ENCODE measurements at places on chromosomes 16 and 17.

GRCh38 chr17:45270828-45271418, 9.0 kb upstream of the SPATA32 start:
- H3K27ac ChIP-seq, result no peak overlapping the region
- DNase-seq, result no peak
- H3K4me3 ChIP-seq, result no peak overlapping the region

DNA sequence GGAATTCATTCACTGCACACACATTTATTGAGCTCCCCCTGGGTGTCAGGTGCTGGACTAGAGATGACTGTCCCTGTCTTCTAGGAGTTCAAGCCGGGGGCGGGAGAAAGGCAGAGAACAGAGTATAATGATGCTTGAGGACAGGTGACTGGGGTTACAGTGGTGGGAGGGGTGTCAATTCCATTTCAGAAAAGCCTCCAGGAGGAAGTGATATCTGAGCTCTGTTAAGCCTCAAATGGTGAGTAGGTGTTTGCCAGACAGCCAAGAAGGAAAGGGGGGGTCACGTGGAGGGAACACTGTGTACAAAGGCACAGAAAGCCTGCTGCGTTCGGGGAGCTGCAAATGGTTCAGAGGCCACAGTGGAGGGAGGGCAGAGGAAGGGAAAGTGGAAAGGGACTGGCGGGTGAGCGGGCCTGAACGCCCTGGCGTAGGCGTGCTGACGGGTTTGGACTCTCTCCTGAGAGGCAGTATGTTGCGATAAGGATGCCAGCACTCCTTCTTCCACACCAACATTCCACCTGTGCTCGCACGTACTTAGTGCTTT, 9.7 kb upstream of the NXPH3 start:
- H3K4me3 ChIP-seq, result no peak overlapping the region
- H3K27me3 ChIP-seq, result no peaks in the 10 kb centered on the region
- no peak for DNase-seq

DNA sequence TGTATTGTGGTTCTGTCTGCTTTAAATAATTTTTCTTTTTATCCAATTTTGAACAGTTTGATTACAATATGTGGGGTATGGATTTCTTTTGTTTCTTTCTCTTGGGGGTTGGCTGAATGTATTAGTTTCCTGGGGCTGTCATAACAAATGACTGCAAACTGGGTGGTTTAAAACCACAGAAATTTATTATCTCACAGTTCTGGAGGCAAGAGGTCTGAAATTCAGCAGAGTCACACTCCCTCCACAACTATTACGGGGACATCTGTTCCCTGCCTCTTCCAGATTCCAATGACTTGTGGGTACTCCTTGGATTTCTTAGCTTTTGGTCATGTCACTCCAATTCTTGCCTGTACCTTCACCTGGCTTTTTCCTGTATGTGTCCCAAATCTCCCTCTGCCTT, 23.7 kb downstream of the COX11 start:
- peaks cover 30% of the 10 kb centered on the region for H3K36me3 ChIP-seq
- DNase-seq, result peak; percentile 90
- no peak overlapping the region for H3K4me3 ChIP-seq
- no peaks in the 10 kb centered on the region for H3K27me3 ChIP-seq

GRCh38 chr16:119835-120491, 18.5 kb downstream of the NPRL3 start:
- no peaks in the 10 kb centered on the region for H3K4me1 ChIP-seq
- no peak for DNase-seq
- H3K27ac ChIP-seq, result no peak overlapping the region
- peaks cover 13% of the 10 kb centered on the region for H3K36me3 ChIP-seq

DNA sequence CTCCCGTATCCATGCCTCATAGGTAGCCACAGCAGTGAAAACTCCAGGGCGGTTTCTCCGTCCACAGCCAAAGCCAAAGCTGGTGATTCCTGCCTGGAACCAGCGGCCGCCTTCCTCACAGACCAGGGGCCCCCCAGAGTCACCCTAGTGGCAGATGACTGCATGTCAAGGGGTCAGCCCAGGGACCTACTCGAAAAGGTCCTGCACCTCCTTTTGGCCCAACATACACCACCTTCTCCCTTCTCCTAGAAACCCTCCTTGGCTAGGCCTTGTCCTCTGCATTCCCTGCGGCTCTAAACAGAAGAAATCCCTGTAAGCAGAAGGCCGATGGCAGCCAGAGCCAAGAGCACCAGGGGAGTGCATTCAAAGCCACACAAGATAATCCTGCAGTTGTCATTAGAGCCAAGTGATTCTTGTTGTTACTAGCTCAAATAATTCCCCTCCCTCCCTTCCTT, 6.1 kb downstream of the PRSS36 start:
- H3K27ac ChIP-seq, result no peak overlapping the region
- no peak for DNase-seq
- peaks cover 19% of the 10 kb centered on the region for H3K4me1 ChIP-seq
- H3K27me3 ChIP-seq, result peaks cover 4% of the 10 kb centered on the region
- no peaks in the 10 kb centered on the region for H3K36me3 ChIP-seq

GRCh38 chr17:54718286-54718685, 182.4 kb upstream of the TOM1L1 start:
- no peaks in the 10 kb centered on the region for H3K36me3 ChIP-seq
- no peaks in the 10 kb centered on the region for H3K4me1 ChIP-seq
- H3K27me3 ChIP-seq, result no peaks in the 10 kb centered on the region
- H3K4me3 ChIP-seq, result no peak overlapping the region

DNA sequence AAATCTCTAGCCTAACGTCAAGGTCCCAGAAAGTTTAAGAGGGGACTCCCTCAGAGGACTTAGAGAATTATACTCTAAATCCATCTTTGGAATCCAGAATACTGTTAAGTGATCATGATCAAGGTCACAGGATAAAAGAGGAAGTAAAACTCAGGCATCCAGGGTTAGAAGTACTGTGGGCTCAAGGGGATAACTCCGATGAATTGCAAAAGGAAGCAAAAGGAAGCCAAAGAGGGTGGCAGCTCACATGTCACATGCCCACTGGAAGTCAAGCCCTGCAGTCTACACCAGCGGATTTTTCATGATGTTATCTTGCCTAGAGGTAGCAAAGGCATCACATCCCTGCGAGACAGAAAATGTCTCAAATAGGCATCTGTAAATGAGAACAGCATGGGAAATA, 3.8 kb downstream of the ZNF821 start:
- no peak overlapping the region for H3K27ac ChIP-seq
- H3K4me3 ChIP-seq, result no peak overlapping the region
- DNase-seq, result no peak
- peaks cover 11% of the 10 kb centered on the region for H3K36me3 ChIP-seq

DNA sequence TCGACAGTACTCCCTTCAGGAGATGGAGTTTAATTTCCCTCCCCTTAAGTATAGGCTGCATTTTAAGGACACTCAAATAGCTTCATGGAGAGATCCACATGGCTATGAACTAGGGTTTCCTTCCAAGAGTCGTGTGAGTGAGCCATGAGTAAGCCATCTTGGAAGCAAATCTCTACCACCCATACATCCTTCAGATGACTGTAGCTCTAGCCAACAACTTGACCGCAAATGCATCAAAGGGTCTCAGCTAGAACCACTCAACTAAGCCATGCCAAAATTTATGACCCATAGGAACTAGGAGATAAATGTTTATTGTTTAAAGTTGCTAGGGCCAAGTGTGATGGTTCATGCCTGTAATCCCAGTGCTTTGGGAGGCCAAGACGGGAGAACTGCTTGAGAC, 43.4 kb downstream of the METTL16 start:
- no peaks in the 10 kb centered on the region for H3K27me3 ChIP-seq
- H3K4me1 ChIP-seq, result no peaks in the 10 kb centered on the region
- H3K4me3 ChIP-seq, result no peak overlapping the region
- DNase-seq, result no peak
- peaks cover 27% of the 10 kb centered on the region for H3K36me3 ChIP-seq

- H3K4me1 ChIP-seq, result no peaks in the 10 kb centered on the region
- H3K27ac ChIP-seq, result no peak overlapping the region
- H3K4me3 ChIP-seq, result no peak overlapping the region
- no peaks in the 10 kb centered on the region for H3K36me3 ChIP-seq
Measured at GRCh38 chr16:52800432-52800831, 252.3 kb downstream of the CHD9NB start.

GRCh38 chr17:67615011-67615561, 102.7 kb upstream of the NOL11 start:
- H3K4me3 ChIP-seq, result no peak overlapping the region
- no peaks in the 10 kb centered on the region for H3K36me3 ChIP-seq
- no peaks in the 10 kb centered on the region for H3K4me1 ChIP-seq
- no peaks in the 10 kb centered on the region for H3K27me3 ChIP-seq
- DNase-seq, result no peak

DNA sequence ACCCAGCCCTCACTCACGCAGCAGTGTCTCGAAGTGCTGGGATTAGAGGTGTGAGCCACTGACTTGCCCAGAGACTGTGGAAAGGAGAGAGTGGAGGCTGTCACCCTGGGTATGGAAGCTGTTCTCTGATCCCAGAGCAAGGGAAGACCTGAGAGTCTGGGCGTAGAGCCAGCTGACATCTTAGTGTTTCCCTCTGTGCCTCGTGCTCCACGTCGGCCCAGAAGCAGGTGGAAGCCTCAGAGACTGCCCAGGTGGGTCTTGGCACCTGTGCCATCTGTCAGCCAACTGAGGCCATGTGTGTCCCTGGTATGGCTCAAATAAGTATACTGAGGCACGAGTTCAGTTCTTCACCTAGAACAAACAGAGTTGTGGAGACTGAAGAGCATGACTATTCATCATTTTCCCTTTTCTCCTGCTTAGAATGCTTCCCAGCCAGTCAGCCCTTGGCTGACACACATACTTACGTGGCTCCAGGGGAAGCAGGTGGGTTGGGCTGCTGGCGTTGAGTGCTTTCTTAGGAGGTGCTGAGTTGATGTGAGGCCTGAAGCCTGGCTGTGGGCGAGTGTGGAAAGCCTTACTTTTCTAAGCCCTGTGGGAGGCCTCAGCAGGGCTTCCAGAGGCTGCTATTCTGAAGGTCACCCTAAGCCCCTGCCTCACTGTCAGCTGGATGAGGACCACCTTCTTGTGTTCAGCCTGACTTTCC, 8.1 kb downstream of the CTRL start:
- no peaks in the 10 kb centered on the region for H3K4me1 ChIP-seq
- H3K27me3 ChIP-seq, result no peaks in the 10 kb centered on the region
- DNase-seq, result no peak
- H3K36me3 ChIP-seq, result peaks cover 36% of the 10 kb centered on the region
- no peak overlapping the region for H3K4me3 ChIP-seq

DNA sequence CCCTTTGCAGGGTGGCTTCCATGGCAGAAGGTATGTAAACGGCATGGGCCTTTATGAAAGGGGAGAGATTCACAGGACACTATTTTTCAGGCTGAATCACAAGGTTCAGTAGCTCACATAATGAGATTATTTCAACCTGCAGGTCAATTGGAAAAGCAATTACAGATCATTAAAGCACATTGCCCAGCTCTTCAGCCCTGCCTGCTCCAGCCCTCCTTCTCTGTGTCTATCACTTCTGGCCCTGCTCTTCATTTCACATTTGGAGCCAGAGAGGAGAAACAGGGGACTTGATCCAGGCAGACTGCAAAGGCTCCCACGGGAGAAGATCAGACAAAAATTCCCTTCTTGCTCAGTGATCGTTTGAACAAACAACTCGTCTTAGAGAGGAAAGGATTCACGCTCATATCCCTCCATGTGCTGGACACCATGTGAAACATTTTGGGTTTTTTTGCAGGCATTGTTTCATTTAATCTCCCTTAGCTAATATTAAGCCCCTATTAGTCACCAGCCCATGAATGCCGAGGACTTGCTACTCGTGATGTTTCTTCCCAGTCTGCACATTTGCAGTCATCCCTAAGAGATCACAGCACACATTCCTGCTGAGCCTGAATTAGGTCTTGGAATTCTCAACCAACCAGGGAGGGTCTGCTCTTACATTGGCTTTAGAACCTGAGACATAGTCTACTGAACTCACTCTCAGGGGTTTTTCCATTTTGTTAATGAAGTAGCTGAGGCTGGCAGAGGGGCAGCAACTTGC, 443.9 kb upstream of the CCL2 start:
- no peak overlapping the region for H3K4me3 ChIP-seq
- H3K27me3 ChIP-seq, result no peaks in the 10 kb centered on the region
- no peak overlapping the region for H3K27ac ChIP-seq
- no peaks in the 10 kb centered on the region for H3K36me3 ChIP-seq
- H3K4me1 ChIP-seq, result no peaks in the 10 kb centered on the region

DNA sequence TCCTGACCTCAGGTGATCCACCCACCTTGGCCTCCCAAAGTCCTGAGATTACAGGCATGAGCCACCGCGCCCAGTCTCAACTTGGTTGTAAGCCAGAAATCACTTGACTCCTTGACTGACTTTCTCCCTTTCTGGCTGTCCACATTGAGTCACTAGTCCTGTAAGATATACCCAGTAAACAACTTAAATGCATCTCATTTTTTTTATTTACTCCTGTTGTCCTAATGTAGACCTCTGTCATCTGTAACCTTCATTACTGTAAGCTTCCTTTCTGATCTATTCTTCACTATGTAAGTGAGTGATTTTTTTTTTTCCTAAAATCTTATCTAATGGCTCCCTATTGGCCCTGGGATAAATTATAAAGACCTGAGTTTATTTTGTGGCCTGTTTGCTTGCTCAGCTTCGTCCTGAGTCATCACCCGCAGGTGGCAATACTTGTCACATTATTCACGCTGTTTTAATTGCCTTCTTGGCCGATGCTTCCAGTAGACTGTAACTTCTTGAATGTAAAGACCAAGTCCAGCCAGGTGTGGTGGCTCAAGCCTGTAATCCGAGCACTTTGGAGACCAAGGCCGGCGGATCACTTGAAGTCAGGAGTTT, 41.0 kb downstream of the PAFAH1B1 start:
- peaks cover 7% of the 10 kb centered on the region for H3K4me1 ChIP-seq
- DNase-seq, result no peak
- peaks cover 35% of the 10 kb centered on the region for H3K36me3 ChIP-seq
- no peak overlapping the region for H3K27ac ChIP-seq
- H3K4me3 ChIP-seq, result no peak overlapping the region
- no peaks in the 10 kb centered on the region for H3K27me3 ChIP-seq

DNA sequence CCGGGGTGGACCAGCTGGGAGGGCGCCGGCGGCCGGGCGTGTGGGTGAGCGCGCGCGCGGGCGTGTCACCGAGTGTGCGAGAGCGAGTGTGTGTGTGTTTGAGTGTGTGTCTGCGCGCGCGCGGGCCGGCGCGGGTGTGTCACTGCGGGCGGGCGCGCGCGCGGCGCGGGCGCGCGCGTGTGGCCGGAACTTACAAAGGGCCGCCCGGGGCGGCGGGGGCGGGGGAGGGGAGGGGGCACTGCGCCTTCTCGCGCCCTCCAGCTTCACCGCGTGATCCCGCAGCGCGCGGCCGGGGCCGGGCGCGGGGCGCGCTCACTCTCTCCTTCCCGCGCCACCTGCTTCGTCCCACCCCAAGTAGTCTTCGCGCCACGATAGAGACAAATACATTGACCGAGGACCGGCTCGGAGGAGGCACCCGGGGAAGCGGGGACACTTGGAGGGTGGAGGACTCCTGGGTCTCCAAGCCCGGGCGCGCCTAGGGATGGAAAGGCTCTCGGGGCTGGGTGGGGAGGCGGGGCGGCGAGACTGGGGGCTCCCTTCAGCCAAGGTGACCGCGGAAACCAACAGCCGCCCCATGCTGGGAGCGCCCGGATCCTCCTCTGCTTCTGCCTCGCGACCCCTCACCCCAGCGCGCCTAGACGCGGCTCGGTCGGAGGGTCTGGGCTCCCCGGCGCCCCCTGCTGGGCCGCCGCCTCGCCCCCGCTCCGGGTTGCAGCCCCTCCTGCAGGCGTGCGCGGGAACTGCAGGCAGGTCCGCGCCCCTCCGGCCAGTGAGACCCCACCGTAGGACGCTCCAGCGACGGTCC, at the start of gene SRCIN1:
TSS of gene SRCIN1 (minus strand) at position 112 of the 805 bp plus-strand sequence. CDS start 247 bp downstream, outside the sequence.
- DNase-seq, result no peak
- no peak within 1 kb of the TSS for H3K27ac ChIP-seq
- no peaks in the 10 kb centered on the region for H3K36me3 ChIP-seq
- H3K4me1 ChIP-seq, result peaks cover 5% of the 10 kb centered on the region

- H3K36me3 ChIP-seq, result no peaks in the 10 kb centered on the region
- H3K4me1 ChIP-seq, result no peaks in the 10 kb centered on the region
- no peak overlapping the region for H3K27ac ChIP-seq
- H3K27me3 ChIP-seq, result no peaks in the 10 kb centered on the region
Measured at GRCh38 chr17:11332706-11333105, 91.7 kb downstream of the SHISA6 start.

All from SJSA1 (cell line).